Heart right ventricle (tissue), 16 donors: ENCODE measurements at places on chromosomes 16 and 17.

DNA sequence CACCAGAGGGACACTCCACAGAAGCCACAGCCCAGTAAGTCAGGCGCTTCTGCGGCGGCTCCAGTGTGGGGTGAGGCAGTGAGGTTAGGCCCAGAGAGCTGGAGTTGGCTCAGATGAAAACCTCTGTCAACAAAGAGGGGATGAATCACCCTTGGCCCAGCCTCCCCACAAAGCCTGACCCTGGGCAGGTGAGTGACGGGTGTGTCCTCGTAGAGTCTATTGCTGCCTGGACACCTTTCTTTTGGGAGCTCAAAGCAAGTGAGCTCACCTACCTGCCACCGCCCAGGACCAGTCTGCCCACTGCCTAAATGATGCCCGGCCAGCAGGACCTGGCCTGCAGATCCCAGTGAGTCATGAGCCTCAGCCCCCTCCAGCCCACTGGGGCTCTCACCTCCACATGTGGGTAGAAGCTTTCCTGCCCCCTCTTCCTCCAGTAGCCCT is 24.9 kb upstream of the DBNDD1 start:
- DNase-seq, result no peak

GRCh38 chr17:18916816-18917500 is 35.0 kb upstream of the SLC5A10 start:
- DNase-seq, result no peak

GRCh38 chr17:77074681-77075080 is 66.1 kb upstream of the SEC14L1 start:
- DNase-seq, result no peak

- DNase-seq, result no peak
These were observed 8.6 kb downstream of the USP32 start for GRCh38 chr17:60383379-60383778.

- DNase-seq, result no peak
These were observed 11.4 kb downstream of the CFAP97D1 start for GRCh38 chr17:43791589-43791988.

DNA sequence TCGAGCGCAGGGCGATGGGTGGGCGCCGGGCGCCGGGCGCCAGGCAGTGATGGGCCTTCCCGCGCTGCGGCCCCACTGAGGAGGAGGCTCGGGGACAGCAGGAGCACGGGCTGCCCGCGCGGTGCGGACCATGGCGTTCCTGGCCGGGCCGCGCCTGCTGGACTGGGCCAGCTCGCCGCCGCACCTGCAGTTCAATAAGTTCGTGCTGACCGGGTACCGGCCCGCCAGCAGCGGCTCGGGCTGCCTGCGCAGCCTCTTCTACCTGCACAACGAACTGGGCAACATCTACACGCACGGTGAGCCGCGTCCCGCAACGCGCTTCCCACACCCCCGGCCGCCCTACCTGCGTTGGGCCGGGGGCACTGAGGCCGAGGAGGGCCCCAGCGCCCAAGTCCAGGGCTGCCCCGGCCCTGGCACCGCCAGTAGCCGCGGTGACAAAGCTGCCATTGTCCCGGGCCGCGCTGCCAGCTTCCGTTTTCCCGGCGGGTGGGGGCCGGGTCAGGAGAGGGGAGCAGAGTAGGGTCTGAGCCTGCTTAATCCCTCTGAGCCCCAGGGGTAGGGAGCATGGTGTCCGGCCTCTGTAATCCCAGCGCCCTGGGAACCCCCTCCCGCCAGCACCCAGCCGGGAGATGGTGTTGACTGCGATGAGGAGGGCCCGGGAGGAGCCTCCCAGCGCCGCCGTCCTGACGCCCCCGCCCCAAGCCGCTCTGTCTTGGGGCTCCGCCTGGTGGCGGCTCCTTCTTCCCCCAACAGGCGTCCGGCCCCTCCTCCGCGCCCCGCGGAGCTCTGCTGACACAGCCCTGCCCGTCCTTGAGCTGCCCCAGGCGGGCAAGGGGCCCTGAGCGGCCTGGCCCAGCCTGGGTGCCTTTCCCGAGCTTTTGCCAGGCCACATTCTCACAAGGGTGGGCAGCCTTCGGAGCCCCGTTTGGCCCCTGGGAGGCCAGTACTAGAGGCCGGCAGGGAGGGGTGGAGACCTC is 685 bp downstream of the PAQR4 start:
- peak; percentile 55 for DNase-seq

DNA sequence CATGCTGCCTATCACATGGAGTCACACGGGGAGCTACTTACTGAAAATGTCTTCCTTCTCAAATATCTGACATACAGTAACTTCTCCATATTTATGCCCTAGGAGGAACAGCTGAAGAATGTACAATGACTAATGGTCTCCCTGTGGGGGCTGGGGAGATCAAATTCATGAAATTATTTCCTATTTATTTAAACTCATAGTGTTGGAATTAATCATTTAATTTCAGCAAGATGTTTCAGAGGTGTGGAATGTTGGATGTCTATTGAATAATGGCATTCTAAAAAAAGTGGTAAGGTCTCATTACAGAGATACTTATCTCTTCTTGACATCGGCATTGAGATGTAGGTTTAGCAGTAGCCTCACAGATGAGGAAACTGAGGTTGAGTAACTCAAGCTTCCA is 214.3 kb upstream of the CDH11 start:
- DNase-seq, result no peak

GRCh38 chr17:39239640-39240314 is 14.0 kb upstream of the STAC2 start:
- DNase-seq, result peak; percentile 30

- DNase-seq, result no peak
These were observed 35.8 kb downstream of the CPD start for GRCh38 chr17:30414486-30414885.

DNA sequence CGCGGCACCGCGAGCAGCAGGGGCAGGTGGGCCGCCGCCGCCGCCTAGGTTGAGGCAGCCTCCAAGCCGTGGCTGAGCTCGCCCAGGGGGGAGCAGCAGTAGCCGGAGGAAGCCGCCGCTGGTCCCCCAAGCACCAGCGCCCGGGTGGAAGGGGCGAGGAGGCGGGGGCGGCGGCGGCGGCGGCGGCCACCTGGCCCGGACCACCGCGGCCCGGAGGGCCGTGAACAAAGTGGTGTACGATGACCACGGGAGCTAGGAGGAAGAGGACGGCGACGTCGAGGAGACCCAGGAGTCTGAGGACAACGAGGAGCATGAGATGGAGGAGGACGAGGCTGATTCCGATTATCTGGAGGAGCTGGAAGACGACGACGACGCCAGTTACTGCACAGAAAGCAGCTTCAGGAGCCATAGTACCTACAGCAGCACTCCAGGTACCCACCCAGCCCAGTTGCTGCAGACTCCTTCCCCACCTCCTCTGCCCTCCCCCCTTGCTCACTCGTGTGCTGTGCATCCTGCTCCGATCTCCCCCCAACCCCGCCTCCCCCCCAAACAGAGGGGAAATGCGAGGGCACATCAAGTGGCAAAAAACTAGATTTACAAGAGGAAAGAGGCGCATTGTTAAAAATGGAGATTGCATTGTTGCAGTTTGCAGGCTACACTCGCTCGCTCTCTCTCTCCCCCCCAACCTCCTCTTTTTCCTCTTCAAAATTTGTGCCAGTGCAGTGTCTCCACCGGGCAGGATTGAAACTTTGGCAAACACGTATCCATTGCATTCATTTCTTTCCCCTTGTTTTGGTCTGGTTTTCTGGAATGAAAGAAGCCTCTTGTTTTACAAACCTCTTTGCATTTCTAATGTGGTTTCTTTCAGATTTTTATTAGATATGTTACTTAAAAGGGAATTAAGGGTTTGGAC is 41.8 kb upstream of the AMZ2 start:
- no peak for DNase-seq
